SK-MEL-5 (cell line): ENCODE measurements at places on chromosomes 1 and 21. TPM values are rescaled to one million over a fixed set of nuclear protein-coding genes. Genes with fewer than 3 reads are reported as not detected.

Gene OR10J1
- total RNA-seq = not detected in 2 replicates

- no peak for DNase-seq
Measured at GRCh38 chr1:155019377-155020245, 14.0 kb downstream of the DCST2 start.

DNA sequence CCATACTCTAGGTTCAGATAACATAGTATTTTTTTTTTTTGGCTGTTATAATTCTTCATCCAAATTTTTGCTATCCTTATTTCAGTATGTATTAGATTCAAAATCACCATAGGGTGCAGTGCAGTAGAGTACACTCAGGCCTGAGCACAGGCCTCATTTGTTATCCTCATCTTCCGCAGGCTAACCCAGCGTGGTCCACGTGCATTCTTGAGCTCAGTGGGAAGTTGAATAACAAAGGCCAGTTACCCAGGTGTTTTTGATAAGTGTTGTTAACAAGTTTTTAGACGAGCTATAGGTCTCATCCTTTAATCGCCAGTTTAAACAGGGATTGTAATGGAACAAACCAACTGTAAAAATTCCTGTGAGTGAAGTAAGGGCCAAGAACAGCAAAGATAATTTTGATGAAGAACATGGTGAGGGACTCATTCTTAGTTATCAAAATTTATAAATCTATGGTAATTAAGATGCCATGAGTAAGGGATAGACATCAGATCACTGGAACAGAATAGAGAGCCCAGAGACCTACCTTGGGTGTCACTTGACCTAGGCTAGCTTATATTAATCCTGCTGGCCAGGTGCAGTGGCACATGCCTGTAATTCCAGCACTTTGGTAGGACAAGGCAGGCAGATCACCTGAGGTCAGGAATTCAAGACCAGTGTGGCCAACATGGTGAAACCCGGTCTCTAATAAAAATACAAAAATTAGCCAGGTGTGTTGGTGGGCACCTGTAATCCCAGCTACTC, 22.0 kb downstream of the FLVCR1 start:
- no peak for DNase-seq

DNA sequence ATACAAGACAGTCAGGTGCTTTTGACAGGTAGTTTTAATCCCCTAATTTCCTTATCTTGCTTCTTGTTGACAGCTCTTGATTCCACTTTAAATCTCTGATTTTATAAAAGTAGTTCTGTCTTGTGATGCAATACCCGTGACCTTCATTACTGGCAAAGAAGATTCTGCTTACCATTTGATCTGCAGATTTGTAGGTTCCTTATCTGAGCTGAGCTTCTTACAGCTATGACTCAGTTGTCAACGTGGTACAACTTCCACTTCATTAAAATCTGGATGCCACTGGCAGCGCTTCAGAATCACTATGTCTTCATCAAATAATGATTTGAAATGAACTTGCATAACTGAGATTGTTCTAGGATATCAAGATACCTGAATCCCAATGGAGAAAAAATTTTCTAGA, 543.6 kb upstream of the B3GALT2 start:
- no peak for DNase-seq

GRCh38 chr1:91655912-91656449, 155.3 kb downstream of the CDC7 start:
- no peak for DNase-seq

- no peak for DNase-seq
Measured at GRCh38 chr1:216822480-216822879, 99.3 kb upstream of the ESRRG start.

DNA sequence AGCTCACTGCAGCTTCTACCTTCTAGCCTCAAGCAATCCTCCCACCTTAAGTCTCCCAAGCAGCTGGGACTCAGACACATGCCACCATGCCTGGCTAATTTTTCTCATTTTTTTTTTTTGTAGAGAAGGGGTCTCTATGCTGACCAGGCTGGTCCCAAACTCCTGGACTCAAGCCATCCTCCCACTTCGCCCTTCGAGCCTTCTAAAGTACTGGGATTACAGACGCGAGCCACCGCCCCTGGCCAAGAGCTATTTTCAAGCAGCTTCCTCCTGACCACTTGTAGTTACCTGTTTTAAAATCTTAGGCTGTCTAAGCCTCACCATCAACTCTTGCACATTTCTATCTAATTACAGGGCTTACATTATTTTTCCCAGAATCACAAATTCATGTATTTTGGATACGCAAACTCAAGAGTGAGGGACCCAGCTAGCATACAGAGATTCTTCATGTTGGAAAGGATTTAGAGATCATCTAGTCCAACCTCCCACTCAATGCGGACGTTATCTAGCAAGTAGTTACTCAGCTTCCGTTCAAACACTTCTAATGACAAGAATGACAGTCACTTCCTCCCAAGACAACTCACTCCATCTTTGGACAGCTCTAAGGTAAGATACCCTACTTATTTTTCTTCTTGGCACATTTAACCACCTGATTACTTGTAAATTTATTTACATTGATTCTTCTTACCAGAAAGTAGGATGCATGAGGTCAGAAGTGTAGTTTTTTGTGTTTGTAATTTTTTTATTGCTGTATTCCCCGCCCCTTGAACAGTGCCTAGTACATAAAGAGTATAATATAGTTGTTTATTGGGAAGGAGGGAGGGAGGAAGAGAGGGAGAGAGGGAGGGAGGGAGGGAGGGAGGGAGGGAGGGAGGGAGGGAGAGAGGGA, 65.4 kb downstream of the LUZP1 start:
- no peak for DNase-seq
